ENCODE measurements at places on chromosomes 13 and 19. TPM values are rescaled to one million over a fixed set of nuclear protein-coding genes. Genes with fewer than 3 reads are reported as not detected.

- no peak for DNase-seq
These were observed 1.9 kb downstream of the MAP1S start for GRCh38 chr19:17721111-17721628.

DNA sequence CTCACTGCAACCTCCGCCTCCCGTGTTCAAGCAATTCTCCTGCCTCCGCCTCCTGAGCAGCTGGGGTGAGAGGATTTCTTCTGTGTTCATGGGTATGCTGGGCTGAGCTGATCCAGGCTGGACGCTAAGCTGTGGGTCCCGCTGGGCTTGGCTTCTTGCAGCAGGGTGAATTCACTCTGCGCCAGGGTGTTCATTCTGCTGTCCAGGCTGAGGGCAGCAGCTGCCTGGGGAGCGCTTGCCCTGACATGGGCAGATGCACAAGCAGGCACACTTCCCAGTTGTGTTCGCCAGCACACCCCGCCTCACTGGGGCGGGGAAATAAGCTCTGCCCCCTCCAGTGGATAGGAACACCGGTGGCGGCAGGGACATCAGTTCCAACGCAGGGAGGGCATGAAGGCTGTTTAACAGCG is 7.3 kb upstream of the INAFM1 start:
- no peak for DNase-seq

- no peak for DNase-seq
These were observed 516.6 kb upstream of the NBEA start for GRCh38 chr13:34425327-34425949.

DNA sequence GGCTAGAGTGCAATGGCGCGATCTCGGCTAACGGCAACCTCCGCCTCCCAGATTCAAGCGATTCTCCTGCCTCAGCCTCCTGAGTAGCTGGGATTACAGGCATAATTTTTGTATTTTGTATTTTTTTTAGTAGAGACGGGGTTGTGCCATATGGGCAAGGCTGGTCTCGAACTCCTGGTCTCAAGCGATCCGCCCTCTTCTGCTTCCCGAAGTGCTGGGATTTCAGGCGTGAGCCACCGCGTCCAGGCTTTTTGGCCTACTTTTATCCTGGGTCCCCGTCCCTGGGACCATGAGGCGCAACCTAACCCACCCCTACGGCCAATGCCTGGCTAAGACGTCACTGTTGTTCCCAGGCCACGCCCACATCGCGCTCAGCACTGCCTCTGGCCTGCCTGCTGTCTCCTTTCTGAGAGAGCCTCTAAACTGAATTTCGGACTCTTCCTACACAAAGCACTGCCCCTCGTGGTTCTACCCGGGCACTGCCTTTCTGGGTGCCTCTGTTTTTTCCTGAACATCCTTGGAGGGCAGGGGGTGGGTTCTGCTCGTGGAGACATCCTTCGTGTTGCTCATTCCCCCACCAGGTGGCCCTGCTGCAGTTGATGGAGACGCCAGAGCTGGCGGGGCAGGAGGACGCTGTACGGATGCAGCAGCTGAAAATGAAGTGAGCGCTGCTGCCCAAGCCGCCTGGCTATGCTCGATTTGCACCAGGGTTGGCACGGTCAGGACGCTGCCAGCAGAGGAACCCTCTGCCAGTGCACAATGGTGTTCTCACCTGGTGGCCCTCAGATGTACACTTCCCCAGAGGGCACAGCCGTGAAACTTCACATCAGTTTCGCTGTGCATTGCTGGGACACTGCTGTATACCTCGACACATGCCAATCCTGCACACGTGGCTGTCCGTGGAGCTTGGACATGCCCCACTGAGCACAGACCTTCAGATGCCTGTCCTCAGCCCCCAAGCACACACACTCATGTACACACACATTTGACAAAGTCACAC is 2.0 kb downstream of the REX1BD start:
- DNase-seq: peak; percentile 98

- DNase-seq: no peak
These were observed 16.1 kb downstream of the CEACAM4 start for GRCh38 chr19:41610789-41611188.

DNA sequence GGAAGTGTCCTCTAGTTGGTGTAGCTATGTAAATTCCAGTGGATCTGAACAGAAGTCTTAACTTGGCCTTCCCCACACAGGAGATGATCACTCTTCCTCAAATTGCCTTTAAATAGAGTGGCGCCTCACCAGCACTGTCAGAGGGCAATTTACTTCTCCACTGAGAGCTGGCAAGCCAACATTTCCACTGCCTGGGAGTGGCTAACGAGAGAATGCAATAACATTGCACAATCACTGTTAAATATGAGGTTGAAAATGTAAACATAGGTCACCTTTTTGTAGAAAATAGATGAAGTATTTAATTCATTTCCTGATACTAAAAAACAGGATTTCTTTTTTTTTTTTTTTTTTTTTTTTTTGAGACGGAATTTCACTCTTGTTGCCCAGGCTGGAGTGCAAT is 55.4 kb upstream of the UBL3 start:
- DNase-seq: no peak

GRCh38 chr19:46475986-46476385 is 4.6 kb upstream of the PNMA8A start:
- DNase-seq: no peak

- DNase-seq: no peak
These were observed 2.1 kb downstream of the RNF225 start for GRCh38 chr19:58397533-58398037.

- no peak for DNase-seq
These were observed 8.5 kb downstream of the SPACA6 start for GRCh38 chr19:51701468-51702100.

GRCh38 chr13:95535243-95535642 is 17.3 kb upstream of the CLDN10 start:
- no peak for DNase-seq

GRCh38 chr13:73870036-73870741 is 264.0 kb downstream of the KLF12 start:
- DNase-seq: no peak

GRCh38 chr19:48780631-48781391 is 25.5 kb downstream of the FGF21 start:
- no peak for DNase-seq

DNA sequence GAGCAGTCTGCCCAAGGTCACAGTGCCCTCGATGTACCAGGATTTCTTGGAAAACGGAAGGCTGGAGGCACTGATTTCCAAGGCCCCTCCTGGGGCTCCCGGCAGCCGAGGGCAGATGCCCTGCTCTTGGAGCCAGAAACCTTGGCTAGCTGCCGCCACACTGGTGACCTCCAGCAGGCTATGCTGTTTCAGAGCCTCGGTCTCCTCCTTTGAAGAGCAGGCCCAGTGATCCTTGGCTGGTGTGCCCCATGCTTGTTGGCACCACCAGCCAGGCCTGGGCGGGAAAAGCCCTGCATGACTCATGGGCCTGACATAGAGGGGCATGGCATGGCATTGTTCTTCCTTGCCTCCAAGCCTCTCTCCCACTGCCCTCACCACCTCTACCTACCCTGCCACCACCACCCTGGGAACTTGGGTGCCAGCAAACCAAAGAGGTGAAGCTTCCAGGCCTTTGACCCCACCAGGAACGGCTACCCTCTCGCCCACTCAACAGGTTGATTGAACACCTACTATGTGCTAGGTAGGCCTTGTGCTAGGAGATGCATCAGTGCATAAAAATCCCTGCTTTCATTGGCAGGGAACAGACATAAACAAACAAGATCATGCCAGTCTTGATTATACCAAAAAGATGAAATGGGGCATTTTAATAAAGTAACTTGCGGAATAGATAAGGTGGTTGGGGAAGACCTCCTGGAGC is 1.6 kb upstream of the CLEC11A start:
- DNase-seq: no peak

DNA sequence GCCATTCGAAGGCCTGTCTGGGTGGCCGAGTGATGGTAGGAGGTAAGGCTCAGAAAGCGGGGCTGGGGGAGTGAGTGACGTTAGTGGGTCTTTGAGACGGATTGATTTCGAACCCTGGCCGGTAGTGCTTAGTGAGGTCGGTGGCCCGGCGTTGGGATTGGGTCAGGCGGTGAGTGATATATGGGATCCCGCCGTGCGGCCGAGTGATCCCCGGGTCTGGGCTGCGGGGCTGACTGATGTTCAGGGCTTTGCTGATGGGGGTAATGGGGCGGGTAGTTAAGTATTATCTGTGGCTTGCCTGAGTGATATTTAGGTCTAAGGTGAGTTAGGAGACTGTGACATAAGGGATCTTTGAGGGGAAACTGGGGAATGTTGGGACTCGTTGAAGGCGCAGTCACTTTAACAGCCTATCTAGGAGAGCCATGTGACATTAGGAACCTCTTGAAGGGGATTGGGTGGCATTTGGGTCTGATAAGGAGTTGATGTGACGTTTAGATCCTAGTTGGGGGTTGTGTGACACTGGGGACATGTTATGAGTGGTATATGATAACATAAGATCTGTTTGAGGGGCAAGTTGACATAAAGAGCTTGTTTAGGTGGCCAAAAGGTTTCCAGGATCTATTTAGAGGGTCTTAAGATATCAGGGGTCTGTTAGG is 543 bp downstream of the PSMC4 start:
- peak; percentile 46 for DNase-seq

DNA sequence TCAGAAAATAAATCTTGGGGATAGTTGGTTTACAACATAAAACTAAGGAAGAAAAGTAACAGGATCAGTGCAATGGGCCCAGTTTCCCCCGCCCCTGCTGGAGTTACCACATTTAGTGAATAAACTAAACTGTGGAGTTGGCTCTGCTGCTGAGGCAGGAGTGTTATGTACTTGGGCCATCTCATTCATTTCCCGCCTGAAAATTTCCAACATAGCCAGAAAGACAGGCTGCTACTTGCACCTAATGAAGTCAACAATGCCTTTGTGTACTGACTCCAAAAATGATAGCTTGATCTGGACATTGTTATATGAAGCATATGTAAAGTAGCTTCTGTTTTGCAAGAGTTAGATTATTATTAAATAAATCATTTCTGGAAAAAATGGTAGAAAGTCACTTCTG is 7.9 kb upstream of the RNASEH2B start:
- no peak for DNase-seq

DNA sequence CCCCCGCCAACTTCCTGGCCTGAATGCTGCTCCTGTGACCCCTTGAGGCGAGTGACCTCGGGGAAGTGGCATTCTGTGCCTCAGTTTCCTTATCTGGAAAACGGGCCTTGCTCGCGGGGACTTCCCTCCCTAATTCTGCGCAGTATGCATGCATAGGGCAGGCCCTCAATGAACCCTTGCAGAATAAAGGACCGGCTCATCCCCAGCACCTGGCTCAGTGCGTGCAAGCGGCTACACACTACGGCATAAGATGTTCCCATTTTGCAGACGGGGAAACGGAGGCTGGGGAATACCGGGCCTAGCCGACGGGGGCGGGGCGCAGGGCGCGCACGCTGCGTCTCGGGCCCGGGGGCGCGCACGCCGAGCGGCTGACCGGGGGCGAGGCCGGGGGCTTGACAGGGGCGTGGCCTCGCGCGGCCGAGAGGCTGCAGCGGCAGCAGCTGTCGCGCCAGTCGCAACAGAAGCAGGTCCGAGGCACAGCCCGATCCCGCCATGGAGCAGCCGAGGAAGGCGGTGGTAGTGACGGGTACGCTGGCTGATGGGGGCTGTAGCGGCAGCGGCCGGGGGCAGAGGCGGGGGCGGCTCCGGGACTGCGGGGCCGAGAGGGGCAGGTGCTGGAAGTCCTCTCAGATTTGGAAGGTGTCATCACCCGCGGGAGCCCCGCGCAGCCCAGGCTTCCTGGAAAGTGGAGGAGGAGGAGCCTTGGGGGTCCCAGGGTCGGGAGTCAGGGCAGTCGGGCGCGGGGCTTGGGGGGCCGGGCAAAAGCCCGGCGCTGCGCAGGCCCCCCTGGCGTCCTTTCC is at the start of gene PGPEP1:
TSS of gene PGPEP1 (plus strand) at position 409 of the 800 bp plus-strand sequence. CDS start at position 493, 84 bp downstream.
- peak; percentile 89 for DNase-seq

DNA sequence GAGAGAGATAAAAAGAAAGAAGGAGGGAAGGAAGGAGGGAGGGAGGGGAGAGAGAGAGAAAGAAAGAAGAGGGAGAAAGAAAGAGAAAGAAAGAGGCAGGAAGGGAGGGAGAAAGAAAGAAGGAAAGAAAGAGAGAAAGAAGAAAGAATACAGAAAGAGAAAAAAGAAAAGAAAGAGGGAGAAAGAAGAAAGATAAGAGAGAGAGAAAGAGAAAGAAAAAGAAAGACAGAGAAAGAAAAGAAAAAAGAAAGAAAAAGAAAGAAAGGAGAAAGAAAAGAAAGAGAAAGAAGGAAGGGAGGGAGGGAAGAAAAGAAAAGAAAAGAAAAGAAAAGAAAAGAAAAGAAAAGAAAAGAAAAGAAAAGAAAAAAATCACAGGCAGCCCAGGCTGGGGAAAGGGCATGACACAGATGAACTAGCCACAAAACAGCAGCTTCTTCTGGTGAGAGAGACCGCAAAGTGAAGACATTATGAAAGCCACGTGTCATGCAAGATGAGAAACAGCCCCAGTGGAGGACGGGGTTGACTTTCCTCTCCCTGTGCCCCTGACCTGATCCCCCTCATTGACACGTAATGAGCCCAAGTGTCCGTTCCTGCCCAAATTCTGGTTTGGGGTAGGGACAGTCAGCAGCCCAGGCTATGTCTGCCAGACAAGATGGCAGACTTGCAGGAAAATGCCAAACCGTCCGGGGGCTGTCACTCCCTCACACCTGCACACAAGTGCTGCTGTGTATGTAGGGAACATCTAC is 102.1 kb downstream of the INSR start:
- DNase-seq: no peak

Gene SERPINE3
- total RNA-seq: 0.47 TPM

Gene ZNF728
- total RNA-seq: not detected

Gene CEACAM7
- total RNA-seq: not detected

Gene SIGLEC9
- not detected for total RNA-seq

Gene CEP89
- 26.1 TPM for total RNA-seq

Gene KLF1
- 0.64 TPM for total RNA-seq

Gene PCDH9
- total RNA-seq: 0.24 TPM

Gene SPC24
- total RNA-seq: 56.7 TPM

Gene ERICH6B
- total RNA-seq: not detected

Gene CFAP97D2
- not detected for total RNA-seq

Gene LILRB3
- total RNA-seq: not detected

Gene CERS1
- 7.6 TPM for total RNA-seq

Gene ZNF568
- 6.3 TPM for total RNA-seq

Gene CLEC17A
- 0.31 TPM for total RNA-seq

Gene SMIM44
- total RNA-seq: not detected

Data from neural progenitor cell (in vitro differentiated cells).